ENCODE measurements at places on chromosomes 13 and 19.

GRCh38 chr13:102395939-102396338 is 5.9 kb downstream of the FGF14 start:
- DNase-seq: no peak

- peak; percentile 67 for DNase-seq
Observed at GRCh38 chr19:18202778-18203407, 949 bp downstream of the RAB3A start.

GRCh38 chr19:4776436-4777211 is 14.9 kb upstream of the FEM1A start:
- no peak for DNase-seq

- no peak for DNase-seq
Observed at GRCh38 chr19:54677217-54677616, 14.4 kb downstream of the LILRB4 start.

DNA sequence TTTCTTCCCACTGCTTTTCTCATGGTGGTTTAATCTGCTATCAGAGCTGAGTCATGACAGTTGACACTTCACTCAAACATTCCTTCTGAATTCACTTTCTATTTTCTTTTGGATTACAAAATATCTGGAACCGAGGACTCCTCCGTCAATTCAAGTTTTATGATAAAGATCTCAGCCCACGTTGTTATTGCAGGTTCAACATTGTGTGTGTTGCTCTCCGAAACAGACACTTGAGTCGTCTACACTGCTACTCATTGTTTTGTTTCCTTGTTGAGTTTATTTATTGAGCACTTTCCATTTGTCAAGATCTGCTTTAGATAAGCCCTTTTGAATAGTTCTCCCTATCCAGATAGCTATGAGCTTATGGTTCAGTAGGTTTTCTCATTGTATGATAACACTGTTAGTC is 636.1 kb upstream of the GPC6 start:
- no peak for DNase-seq

GRCh38 chr19:45339629-45340028 is 921 bp upstream of the KLC3 start:
- DNase-seq: no peak

DNA sequence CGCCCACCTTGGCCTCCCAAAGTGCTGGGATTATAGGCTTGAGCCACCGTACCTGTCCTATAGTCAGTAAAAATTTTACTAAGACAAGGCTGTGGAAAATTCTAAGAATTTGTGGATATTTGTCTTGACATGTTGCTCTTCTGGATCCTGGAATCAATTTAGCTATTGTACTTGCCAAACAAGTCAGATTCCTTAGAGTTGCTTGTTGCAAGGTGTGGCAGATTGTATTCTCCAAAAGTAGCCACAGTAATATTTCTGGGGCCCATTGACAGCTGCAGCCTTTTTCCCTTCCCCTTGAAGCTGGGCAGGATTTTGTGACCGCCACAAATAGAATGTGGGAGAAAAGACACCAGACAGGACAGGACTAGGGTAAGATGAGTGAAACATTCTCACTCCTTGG is 98.8 kb upstream of the TMTC4 start:
- no peak for DNase-seq

DNA sequence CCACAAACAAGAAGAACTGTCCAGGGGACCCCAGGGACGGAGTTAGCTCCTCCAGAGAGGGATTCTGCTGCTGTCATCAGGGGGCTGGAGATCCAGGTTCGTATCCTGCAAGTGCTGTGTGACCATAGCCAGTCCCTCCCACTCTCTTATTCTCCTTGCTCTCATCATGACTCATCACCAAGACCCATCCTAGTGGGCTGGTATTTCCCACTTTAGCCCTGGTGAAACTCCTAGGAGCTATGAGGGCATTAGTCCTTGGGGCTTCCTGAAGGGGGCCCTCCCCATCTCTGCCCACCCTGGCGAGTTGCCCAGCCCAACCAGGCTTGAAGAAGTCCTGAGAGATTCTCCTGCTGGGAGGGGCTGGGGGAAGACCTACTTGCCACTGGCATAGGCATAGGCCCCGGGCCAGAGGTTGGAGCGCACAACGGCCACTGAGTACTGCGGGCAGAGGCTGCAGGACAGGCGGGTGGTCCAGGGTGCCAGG is 7.5 kb upstream of the DMWD start:
- DNase-seq: no peak

GRCh38 chr13:41465898-41466320 is 8.6 kb downstream of the RGCC start:
- no peak for DNase-seq

- no peak for DNase-seq
Observed at GRCh38 chr13:69648340-69649062, 459.1 kb upstream of the ATXN8OS start.

DNA sequence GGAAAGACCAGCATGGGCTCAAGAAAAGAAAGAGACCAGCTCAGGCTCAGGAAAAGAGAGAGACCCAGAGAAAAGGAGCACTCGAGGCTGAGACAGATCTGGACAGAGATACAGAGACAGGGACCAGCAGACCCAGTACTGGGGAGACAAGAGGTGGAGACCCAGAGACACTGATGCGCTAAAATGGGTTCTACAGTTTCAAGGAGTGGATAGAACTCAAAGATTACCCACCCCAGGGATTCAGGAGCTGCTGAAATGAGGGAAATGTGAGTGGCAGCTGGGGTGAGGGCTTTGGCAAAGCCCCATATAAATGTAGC is 609 bp upstream of the ZSCAN18 start:
- DNase-seq: no peak

DNA sequence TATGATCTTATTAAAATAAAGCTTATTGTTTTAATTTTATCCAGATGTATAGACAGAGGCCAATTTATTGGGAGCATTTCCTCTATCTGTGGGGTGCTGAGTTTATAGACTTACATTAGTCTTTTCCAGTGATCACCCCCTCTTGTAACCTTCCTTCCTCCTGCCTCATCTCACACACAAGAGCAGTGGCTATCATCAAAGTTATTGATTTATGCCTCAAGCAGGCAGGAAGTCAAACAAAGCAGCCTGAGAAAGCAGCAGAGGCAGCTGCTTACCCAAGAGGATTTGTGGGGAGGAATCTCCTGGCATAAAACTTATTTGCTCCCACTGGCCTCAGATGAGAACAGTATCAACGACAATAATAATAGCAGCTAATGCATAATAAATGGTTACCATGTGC is 26.3 kb upstream of the DCLK1 start:
- DNase-seq: peak; percentile 75

GRCh38 chr13:46008631-46009030 is 43.9 kb downstream of the ZC3H13 start:
- no peak for DNase-seq

GRCh38 chr13:42894765-42895243 is 97.2 kb downstream of the EPSTI1 start:
- peak; percentile 83 for DNase-seq

GRCh38 chr13:73579574-73580274 is 520.9 kb downstream of the KLF5 start:
- no peak for DNase-seq

DNA sequence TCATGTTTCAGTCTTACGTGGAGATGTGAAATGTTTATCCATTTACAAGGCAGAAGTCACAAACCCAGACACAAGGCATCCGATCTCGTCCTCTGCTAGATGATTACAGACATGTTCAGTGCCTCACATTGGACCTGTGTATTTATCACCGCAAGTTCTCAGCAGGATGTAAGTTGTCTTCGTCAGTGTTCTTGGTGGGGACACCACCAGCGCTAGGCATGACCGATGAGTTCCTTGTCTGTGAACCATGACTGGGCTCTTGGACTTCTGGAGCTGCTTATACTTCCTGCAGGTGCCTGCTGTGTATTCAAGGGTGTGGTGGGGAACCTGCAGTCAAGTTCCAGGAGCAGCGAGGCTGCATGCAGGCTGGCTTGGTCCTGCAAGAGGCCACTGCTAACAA is 105.4 kb downstream of the URI1 start:
- no peak for DNase-seq

DNA sequence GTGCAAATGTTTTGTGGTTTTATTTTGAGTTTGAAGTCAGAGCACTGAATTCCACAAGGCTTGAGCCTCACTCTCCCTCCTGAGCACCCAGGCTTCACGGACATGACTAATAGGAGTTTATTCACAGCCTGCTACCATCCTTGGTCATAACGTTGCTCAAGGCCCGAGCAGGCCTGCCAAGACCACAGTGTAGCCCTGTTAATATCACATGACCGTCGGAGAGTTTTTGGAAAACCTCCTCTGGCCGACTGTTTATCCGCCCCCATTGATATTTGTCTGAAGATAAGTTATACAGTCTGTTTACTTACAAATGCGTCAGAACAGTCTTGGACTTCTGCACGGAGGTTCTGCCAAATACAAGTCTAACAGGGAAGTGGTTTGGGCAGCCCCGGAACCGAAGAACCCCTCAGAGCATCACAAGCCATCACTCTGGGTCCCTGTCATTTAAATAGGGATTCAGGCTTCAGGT is 89.9 kb downstream of the COL4A2 start:
- no peak for DNase-seq

DNA sequence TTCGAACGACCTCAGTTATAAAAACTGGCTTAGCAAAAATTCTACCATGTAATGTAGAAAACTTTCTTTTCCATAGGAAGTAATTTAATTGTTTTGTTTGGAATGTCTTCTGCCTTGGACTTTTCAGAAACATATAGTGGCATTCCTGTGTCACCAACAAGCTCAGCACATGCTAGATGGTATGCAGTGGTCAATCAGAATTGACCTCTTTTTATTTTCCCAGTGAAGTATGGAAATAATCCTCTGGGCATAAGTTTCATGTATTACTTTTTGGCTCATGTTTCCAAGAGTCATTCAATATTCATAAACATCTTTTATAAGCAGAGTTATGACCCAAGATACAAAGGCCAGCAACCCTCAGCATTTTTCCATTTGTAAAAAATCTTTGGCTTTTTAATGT is 33.6 kb downstream of the NALCN start:
- no peak for DNase-seq

- DNase-seq: peak; percentile 79
Observed at GRCh38 chr19:29528946-29529645, 3.3 kb downstream of the VSTM2B start.

- no peak for DNase-seq
Observed at GRCh38 chr19:30556230-30556711, 184.1 kb downstream of the ZNF536 start.

DNA sequence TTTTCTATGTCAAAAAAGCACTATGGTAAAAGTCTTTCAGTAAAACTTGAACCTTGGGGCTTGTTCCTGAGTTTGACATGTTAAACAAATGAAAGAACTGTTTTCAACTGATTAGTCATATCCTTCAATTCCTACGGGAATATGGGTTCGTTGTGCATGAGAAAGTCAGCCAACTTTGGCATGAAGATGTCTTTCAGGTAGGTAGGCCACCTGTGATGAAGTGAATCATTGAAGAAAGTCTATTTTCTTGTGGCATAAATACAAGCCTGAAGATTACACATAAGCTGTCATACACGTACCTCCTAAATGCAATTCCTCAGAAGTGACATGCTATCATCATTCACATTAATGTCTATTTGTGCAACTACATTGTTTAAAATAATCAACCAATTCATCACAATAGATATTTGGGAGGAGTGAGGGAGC is 513.0 kb downstream of the IRS2 start:
- DNase-seq: no peak

Measured in eye (tissue), 1 donor.